ENCODE measurements at places on chromosomes 4 and X.

GRCh38 chr4:156931267-156931666, 40.3 kb downstream of the PDGFC start:
- no peak for DNase-seq

DNA sequence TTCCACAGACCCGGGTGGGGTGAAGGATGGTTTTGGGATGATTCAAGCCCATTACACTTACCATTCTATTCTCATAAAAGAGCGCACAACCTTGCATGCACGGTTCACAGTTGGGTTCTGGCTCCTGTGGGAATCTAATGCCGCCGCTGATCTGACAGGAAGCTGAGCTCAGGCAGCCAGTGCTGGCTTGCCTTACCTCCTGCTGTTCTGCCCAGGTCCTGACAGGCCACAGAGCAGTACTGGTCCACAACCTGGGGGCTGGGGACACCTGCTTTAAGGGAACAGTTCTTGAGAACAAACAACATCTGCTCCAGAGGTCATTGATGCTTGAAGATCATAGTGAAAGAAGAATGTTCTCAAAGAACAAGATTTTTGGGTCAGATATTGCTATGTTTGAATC, 8.0 kb upstream of the HS3ST1 start:
- peak; percentile 12 for DNase-seq

GRCh38 chr4:10673817-10674369, 10.7 kb downstream of the CLNK start:
- no peak for DNase-seq

- DNase-seq = no peak
Measured at GRCh38 chrX:101385795-101386541, at the start of gene BTK. Gene BTK, minus strand, starts transcription at chrX:101386191. Its CDS starts 10,907 bp downstream, at chrX:101375284.

- no peak for DNase-seq
Measured at GRCh38 chr4:21778702-21779101, 169.9 kb downstream of the KCNIP4 start.

DNA sequence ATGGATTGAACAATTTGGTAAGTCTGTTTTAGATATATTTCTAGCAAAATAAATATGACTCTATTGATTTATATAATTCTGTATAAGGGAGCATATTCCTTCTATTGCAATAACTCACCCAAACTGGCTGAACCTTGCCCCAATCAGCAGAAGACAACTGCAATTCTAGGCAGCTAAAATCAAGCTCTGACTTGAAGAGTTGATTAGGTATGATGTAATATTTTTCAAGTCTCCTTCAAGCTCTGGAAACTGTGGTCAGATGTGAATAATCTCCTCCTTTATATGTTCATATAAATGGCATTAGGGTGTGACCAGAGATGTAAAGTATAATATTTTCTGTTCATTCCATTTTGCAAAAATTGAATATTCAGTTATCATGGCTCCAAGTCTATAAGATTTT, 8.2 kb downstream of the RASSF6 start:
- no peak for DNase-seq

DNA sequence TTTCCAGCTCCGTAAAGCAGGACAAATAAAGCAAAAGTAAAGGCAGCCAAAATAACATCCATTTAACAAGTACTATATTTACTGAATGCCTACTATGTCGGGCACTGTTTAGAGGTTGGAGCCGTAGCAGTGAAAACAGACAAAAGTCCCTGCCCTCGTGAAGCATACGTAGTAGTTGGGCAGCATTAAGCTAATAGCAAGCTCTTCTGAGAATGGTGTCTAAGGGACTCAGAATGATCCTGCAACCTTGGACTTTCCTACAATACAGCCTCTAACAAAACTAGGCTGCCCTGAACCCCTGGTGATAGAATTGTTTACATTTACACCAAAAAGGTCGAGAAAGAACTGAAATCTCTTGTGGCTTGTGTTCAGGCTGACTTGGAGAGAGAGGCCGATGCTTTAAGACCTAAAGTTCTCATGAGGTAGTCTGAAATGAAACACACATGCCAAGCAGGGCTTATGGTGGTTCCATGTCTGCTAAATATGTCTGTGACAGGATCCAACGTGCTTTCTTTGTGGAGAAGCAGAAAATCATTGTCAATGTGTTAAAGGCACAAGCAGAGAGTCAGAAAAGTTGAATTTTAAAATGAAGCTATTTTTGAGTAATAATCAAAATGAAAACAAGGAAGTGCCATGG, 898 bp upstream of the PDGFC start:
- no peak for DNase-seq

DNA sequence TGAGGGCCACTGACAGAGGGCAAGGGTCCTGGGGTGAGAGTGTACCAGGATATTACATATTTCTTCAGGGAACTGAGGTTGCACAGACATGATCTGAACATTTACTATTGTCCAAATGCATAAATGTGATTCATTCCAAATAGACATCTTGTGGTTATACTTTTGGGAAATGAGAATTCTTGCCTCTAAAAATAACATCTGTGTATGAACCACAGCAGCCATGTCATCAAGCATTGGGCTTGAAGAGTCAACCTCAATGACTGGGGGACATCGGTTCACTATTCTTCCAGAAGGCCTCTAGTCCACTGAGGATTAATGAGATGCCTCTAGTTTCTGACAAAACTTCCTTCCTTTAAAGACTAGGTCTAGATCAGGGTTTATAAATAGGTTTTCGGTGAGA, 193.1 kb upstream of the GPC4 start:
- no peak for DNase-seq

DNA sequence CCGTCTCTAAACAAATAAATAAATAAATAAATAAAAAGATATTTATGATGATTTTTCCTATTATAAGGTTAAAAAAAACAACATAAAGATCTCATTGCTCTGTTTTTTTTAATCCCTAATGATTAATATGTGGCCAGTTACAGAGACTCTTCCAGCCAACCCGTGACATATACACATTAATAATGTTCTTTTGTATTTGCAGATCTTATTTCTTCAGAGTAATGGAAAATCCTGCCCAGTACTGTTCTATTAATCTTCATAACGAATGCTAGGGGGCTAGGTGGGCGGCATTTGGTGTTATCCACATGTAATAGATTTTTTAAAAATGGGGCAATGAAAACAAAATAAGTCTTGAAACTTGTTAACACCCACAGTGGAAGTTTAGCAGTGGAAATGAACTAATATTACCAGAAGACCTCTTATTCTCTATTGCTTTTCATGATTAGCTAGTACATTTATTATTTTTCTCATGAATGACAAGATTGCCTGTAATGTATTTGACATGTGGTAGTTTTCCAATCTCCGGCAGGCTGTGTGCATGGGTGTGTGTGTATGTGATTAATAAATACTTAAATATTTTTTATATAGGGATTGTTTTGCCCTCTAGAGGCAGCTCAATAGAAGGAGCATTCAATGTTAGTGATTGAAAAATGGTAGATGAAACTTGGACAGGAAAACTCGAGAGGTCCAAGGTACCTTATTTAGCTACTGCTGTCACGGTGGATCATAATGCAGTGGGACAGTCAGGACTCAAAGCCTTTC, 457.4 kb downstream of the IL1RAPL1 start:
- no peak for DNase-seq

- no peak for DNase-seq
Measured at GRCh38 chr4:10074767-10075105, 41.9 kb downstream of the WDR1 start.

DNA sequence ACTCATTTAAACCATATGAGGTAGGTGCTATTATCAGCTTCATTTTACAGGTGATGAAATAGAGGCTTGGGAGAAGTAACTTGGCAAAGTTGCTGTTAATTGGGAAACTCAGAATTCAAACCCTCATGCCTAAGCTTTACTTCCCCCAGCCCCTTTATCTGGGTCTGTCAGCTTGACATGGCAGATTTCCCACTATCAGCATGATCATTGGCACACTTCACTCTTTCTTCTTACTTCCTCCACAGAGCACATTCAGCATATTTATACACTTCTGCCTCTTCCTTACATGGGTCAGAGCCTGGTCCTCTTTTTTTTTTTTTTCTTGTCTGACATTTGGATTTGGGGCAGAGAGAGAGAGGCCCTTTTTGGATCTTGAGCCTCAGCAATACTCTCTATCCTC, 56.5 kb upstream of the ARX start:
- DNase-seq = no peak

DNA sequence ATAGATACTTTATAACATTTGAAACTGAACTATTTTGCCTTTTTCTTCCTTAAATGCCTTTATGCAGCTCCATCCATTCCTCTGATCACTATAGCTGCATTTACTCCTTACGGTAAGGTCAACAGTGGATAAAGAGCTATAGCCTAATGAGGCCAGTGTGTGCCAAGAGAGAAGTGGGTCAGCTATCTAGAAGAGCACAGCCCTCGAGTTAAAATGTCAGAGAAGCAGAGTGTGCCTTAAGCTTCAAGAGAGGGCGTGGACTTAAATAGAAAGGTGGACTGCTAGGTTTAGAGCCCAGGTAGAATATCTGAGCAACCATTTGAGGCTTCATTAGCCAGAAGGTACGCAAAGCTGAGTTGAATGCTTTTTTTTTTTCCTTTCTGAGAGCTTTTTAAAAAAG, 347.4 kb downstream of the BMPR1B start:
- no peak for DNase-seq

GRCh38 chr4:86558797-86559196, 35.3 kb upstream of the PTPN13 start:
- DNase-seq = no peak

GRCh38 chrX:78506248-78506647, 152.9 kb downstream of the RTL3 start:
- DNase-seq = no peak

GRCh38 chr4:169802873-169803272, 45.1 kb upstream of the HPF1 start:
- no peak for DNase-seq

GRCh38 chr4:180615746-180616145, 1627.5 kb upstream of the TENM3 start:
- no peak for DNase-seq

DNA sequence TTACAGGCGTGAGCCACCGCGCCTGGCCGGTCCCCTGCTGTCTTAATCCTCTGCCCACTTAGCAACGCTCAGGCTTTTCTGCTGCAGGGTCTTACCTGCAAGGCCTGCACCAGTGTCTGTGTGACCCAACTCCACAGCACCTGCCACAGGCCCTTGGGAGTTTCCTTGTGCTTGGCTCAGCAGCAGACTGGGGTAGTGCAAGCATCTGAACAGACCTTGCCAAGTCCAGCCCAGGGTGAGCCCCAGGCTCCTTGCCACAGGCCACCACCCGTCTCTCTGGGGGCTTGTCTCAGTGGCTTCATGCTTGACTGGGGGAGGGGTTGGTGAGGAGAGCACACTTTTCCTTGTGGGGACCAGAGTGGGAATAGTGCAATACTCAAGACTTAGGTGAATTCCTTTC, 87.0 kb downstream of the FAM193A start:
- DNase-seq = no peak

GRCh38 chr4:177483271-177483670, 41.0 kb upstream of the AGA start:
- DNase-seq = no peak

GRCh38 chrX:119880552-119881437, 9.2 kb downstream of the NDUFA1 start:
- peak; percentile 27 for DNase-seq

DNA sequence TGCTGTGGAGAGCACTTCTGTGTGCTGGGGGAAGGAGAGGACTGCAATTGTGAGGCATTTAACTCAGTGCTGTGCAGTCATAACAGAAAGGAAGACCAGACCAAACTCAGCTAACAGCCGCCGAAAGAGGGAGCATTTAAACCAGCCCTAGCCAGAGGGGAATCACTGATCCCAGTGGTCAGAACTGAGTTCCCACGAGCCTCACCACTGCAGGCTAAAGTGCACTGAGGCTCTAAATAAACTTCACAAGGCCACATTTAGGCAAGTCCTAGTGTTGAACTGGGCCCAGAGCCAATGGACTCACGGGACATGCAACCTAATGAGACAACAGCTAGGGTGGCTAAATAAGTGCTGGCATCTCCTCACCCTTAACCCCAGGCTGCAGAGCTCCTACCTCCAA, 20.4 kb downstream of the IQCM start:
- no peak for DNase-seq

DNA sequence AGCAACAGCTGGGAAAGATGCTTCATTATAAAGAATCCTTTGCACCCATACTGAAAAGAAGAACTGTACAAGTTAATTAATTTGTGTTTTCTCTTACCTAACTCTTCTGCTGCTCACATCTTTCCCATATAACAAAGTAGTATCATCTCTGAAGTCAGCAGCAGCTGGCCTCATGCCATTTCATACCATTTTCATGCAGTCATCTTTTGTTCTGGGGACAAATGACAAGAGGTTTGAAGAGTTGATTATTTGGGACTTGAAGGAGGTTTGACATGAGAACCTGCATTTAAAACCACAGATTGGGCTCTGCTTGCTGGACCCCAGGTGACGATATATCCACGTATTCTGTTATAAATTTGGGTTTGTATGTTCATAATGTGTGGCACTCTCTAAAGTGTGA, 430.3 kb downstream of the SPRY1 start:
- DNase-seq = peak; percentile 2

DNA sequence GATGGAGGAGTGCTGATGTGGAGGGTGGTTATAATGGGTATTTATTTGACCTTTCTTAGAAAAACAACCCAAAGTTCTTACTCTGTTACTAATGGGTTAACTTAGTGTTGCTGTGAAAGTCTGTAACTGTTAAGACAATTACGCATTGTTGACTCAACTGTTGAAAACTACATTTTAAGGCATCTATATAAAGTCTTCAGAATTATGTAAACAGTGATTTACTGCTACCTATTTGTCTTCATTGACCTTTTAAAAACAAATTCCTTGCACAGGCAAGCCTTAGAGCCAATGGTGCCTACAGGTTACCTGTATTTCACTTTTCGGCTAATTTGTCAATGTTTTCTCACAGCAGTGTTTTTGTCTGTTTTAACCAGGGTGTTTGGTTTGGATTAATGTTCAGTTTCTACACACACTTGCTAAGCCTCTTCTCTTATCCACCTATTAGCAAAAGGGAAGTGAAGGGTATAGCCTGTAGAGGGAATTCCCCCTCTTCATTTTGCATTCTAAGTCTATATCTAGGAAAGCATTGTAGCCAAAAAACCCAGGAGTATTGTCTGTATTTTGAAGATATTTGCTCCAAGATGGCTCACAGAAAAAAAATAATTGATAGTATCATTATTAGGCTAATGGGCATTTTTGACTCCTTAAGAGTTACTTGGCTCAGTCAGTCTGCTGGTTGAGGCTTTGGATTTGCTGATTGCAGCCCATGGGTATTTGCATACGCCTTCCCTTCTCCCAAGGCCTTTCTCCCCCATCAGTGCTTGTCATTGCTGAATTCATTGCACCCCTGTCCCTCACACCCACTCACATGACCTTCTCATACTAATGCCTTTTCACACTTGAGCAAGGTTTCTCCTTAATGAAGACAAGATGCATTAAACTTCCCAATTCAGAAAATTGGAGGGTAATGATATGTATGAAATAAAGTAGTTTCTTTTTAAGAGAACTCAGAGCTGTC, 30.5 kb downstream of the AFF1 start:
- DNase-seq = no peak

- no peak for DNase-seq
Measured at GRCh38 chr4:142021181-142021580, 384.8 kb downstream of the IL15 start.

GRCh38 chr4:119040261-119040660, 95.4 kb upstream of the MYOZ2 start:
- no peak for DNase-seq

GRCh38 chrX:115324194-115324593, 34.7 kb downstream of the LUZP4 start:
- no peak for DNase-seq

- no peak for DNase-seq
Measured at GRCh38 chrX:123731258-123731986, 1.4 kb downstream of the THOC2 start.
